ENCODE measurements at places on chromosomes 2 and 18.

GRCh38 chr2:151766437-151767153 is 32.3 kb upstream of the NEB start:
- DNase-seq: no peak

- no peak for DNase-seq
Measured at GRCh38 chr18:76931171-76931570, 108.8 kb downstream of the ZNF236 start.

GRCh38 chr18:23828426-23828825 is 139.2 kb downstream of the LAMA3 start:
- peak; percentile 67 for DNase-seq

GRCh38 chr18:45556222-45556621 is 59.1 kb upstream of the SLC14A2 start:
- DNase-seq: no peak

DNA sequence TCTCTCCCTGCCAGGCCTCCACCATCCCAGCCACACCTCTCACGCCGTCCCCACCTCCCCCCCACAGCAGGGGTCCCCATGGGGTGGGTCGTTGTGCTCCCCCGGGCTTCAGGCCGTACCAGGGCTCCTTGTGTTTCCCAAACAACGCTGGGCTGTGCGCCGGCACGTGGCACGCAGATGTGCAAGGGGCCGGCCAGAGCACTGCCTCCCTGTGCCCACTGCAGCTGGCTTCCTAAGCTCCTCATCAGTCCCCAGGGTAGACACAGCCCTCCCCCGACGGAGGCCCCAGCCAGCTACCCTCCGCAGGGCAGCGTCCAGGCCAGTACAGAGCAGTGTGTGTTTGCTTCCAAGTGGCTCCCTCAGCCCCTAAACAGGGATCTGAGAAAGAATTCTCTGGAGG is 34.0 kb downstream of the BIN1 start:
- DNase-seq: no peak

DNA sequence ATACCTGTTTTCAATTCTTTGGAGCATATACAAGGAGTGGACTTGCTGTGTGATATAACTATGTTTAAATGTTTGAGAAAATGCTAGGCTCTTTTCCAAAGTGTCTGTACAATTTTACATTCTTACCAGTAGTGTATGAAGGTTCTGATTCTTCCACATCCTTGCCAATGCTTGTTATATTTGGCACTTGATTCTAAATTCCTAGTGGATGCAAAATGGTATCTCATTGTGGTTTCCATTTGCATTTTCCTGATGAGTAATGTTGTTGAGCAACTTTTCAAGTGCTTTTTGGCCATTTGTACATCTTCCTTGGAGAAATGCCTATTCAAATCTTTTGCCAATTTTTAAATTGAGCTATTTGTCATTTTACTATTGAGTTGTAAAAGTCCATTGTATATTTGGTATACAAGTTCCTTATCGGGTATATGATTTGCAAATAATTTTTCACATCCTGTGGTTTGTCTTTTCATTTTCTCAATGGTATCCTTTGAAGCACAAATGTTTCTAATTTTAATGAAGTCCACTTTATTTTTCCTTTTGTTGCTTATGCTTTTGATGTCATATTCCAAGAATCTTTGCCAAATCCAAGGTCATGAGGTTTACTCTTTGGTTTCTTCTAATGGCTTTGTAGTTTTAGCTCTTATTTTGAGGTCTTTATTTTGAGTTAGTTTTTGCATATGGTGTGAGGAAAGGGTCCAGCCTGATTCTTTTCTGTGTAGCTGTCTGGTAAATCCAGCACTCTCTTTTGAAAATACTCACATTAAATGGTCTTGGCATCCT is 33.2 kb upstream of the CWC22 start:
- DNase-seq: peak; percentile 24

DNA sequence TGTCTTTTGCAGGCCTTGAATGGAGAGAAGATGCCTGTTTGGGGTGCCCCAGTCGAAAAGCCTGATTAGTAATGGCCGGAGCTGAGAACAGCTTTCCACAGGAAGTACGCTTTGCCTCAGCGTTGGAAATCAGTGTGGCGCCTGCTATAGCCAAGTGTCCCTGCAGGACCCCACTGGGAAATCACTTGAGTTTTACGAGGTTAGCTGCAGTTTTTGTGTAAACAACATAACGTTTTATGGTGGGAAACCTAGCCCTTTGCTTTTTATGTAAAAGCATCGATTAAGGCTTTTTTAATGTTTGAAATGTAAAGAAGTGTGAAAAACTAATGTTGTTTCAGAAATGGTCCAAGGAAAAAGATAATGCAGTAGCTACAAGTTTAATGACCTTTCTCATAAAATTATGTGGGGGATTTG is 234.2 kb downstream of the TTC32 start:
- no peak for DNase-seq

- no peak for DNase-seq
Measured at GRCh38 chr2:173171924-173172643, 96.4 kb downstream of the MAP3K20 start.

- no peak for DNase-seq
Measured at GRCh38 chr2:173264603-173265366, 89.9 kb upstream of the CDCA7 start.

DNA sequence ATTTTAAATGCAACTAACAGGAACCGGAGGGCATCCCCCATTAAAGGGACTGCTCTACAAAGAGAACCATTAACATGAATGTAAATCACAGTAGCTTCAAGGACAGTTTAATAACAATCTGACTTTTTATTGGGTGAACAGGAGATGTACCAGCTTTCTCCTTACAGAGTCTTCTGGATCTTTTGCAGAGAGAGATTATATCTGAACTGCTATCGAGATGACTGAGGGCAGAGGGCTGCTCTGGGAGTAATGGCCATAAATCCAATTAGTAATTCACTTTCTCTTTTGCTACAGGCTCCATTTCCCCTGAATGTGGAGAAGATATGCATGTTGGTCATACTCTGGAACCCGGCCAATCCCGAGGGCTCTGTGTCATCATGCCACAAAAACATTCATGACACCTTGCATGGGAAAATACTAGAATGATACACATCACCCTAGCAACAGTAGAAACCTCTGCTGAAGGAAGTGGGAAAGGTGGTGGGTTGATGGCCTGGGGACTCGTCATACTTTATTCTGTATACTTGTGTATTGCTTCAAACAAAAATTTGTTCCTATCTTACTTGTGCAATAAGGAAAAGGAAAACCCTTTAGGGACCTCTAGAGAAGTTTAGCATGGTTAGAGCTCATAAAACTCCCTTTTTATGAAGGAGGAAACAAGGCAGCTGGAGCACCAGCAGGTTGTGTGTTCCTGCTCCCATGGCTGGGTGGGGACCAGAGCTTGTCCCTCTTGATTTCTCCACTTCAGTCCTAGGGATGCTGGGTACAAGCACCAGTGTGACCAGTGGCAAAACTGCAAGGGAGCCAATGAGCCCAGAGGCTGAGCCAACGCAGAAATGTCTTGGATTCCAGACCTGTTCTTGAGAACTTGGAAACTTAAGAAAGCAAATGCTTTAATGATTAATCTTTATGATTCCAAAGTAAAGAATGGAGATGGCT is 26.0 kb downstream of the CTAGE1 start:
- no peak for DNase-seq

DNA sequence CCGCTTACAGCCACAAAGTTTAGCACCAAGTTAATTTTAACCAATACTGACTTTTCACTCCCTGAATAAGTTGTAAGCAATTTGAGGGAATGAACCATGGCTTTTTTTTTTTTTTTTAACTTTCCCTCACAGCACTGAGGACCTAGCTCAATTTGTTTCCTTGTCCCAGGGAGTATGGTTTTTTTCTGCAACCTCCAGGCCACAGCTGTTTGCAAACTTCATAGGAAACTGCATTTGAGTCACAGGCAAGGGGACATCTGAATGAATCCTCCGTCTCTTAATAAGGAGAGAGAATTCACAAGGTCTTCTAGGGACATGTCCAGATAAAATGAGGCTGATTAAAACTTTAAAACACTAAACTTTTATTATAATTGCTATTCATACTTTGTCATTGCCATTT is 181.5 kb downstream of the GFPT1 start:
- DNase-seq: no peak

GRCh38 chr2:157792335-157793052 is 83.6 kb downstream of the ACVR1 start:
- DNase-seq: peak; percentile 6

DNA sequence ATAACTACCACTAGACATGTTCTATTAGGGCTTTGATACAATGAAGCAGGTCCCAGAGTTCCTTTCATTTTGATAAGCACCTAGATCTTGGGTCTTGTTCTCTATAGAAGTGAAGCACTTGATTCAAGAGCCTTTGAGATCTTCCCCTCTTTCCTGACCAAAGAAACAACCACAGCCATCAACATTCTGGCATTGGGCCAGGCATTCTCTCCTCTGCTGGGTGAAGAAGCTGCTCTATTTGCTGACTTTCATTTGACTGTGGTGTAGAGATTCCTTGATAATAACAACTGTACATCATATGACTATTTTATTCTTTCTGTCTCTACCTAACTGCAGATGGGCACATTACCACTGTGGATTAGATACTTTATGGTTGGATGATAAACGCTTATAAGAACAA is 96.6 kb upstream of the LYPD1 start:
- peak; percentile 6 for DNase-seq

- DNase-seq: no peak
Measured at GRCh38 chr2:162212366-162212765, 30.9 kb downstream of the FAP start.

- DNase-seq: no peak
Measured at GRCh38 chr18:30387401-30387800, 655.1 kb downstream of the DSC3 start.

GRCh38 chr2:138707392-138708074 is 72.7 kb downstream of the NXPH2 start:
- no peak for DNase-seq

DNA sequence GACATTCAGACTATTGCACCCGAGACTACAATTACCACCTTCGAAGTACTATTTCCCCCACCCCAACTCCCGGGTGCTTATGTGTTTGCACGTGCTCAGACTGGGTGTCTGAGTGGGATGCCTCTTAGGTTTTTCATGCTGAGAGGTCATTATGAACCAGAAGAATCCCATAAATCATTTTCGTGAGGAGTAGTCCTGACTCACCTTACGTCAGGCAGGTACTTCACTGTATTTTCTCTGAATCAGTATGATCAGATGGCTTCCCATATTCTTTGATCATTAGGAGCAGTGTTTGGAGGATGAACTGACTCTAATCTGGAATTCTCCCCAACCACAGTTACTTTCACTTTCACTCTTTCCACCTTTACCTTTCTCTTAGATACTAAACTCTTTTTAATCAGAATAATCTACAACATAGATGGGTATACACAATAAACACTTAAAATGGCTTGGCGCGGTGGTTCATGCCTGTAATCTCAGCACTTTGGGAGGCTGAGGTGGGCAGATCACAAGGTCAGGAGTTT is 38.4 kb upstream of the STAT4 start:
- no peak for DNase-seq

- no peak for DNase-seq
Measured at GRCh38 chr18:48962252-48962993, 11.7 kb upstream of the SMAD7 start.

DNA sequence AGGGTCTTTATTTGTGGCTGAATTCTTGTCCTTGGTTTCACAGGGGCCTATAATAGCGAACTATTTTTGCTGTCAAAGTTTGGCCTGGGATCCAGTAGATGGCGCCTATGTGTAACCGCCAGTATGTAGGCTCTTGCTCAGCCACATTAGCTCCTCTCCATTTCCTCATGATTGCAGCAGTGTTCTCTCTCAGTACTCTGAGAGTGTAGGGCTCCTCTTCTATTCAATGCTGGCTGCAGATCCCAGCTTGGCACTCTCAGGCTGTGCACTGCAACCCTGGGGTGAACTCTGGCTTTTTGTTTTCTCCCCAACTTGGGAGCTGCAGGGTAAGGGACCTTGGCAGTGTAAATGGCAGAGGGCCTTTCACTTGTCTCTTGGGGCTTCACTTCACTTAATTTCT is 344.6 kb upstream of the CHAC2 start:
- DNase-seq: peak; percentile 51

DNA sequence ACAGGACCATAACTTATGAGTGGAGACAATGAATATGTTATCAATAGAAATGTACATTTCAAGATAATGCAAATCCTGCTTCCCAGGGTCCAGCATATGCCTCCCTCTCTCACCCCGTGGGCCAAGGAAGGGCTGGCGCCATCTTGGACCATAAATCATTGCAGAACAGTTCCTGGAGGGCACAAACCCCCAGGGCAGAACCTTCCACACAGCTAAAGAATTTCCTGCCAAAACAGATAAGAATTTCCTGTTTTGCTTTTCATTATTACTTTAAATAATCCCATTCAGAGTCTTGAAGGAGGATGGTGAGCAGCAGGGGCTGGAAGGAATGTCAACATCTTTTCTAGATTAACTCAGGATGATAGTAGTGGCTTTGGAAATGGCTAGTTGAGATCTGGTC is 53.7 kb downstream of the EHD3 start:
- DNase-seq: peak; percentile 13

GRCh38 chr18:67977067-67977616 is 460.6 kb upstream of the DSEL start:
- no peak for DNase-seq

- DNase-seq: no peak
Measured at GRCh38 chr2:56580242-56580641, 396.5 kb downstream of the CCDC85A start.

GRCh38 chr2:233213011-233213410 is 38.5 kb upstream of the ATG16L1 start:
- no peak for DNase-seq

DNA sequence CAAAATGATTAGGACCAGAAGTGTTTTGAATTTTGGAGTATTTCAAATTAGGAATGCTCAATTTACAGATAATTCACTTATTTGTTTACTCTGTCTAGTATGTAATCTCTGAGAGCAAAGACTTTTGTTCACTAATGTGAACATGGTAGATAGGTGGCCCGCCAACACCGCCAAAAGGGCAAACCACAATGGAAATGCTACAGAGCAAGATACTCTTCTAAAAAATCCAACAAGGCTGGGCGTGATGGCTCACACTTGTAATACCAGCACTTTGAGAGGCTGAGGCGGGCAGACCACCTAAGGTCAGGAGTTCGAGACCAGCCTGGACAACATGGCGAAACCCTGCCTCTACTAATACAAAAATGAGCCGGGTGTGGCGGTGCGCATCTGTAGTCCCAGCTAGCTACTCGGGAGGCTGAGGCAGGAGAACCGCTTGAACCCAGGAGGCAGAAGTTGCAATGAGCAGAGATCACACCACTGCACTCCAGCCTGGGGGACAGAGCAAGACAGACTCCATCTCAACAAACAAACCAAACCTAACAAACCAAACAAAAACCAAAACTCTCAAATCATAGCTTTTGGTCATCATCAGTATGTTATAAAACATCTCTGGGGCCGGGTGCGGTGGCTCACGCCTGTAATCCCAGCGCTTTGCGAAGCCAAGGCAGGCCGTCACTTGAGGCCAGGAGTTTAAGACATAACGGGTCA is 2.4 kb downstream of the CCT4 start:
- no peak for DNase-seq

GRCh38 chr2:8176887-8177286 is 505.0 kb upstream of the ID2 start:
- no peak for DNase-seq

DNA sequence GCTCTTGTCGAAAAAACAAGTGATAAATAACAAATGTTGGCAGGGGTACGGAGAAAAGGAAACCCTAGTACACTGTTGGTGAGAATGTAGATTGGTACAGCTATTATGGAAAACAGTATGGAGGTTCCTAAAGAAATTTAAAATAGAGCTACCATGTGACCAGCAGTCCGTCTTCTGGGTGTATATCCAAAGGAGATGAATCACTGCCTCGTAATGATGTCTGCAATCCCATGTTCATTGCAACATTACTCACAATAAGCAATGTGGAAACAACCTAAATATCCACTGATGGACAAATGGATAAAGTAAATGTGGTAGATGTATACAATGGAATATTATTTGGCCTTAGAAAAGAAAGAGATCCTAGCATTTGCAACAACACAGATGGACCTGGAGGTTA is 50.6 kb downstream of the SLC16A14 start:
- DNase-seq: no peak

All from COLO829 (cell line).